NCI-H1417 treated with DMSO at 0.1 percent for 48 hours (cell line): ENCODE measurements at places on chromosomes 7 and 10.

DNA sequence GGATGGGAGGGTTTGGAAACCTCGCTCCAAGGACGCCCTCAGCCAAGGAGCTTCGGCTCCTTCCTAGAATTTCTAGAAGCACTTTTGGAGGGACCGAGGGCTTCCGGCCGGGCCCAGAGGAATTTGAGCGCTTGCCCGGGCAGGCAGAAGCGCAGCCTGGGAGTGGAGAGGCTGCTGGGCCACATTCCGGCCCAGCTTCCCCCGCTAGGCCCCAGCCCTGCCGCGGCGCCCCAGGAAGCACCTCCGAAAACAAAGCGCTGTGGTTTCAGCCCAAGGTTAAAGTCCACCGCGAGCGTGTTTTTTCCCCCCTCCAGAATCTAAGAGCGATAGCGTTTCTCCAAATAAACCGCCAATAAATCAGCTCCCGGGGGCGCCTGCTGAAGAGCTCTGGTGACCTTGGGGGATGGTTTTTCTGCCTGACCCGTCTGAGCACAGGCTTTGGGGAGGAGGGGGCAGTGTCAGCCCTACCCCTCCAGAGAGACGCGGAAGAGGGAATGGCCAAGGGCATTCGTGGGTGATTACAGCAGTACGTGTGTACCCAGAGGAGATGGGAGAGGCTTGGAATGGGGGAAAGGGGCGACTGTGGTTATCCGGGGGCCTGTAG lies 5.7 kb upstream of the TNRC18 start:
- no peak for DNase-seq

DNA sequence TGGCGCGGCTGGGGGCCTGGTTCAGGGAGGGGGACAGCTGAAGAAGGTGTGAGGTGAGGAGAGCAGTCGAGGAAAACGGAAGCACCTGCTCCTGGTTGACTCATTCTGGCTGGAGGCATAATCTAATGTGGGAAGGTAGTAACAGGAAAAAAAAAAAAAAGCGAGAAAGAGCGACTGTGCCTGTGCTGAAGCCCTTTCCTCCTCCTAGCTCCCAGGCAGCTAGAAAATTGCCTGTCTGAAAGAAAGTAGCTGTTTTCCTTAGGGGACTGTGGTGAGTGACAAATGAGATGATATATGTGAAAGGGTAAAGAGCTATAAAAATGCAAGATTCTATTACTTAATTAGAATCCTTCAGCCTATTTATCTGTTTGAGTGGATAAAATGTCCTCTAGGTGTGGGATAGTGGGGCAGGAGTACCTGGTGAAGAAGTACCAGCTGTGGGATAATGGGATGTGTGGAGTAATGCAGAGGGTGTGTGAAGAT lies 4.9 kb upstream of the MEST start:
- no peak for DNase-seq

DNA sequence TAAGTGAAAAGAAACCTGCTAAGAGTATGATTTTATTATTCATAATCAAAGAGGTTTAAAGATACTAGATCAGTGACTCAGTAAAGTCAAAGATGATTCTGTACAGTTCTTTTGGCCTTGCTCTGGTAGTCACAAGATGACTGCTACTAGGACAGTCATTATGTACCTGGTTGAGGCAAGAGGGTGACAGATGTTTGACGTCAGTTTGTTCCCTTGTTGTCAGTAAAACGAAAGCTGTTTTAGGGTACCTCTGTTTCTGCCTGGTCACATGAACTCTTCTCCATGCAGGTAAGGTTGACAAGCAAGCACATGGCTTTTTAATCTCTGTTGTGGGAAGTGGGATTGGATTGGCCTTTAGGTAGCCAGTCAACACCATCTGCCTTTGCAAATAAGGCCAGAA lies 308.0 kb downstream of the EXOC4 start:
- no peak for DNase-seq

DNA sequence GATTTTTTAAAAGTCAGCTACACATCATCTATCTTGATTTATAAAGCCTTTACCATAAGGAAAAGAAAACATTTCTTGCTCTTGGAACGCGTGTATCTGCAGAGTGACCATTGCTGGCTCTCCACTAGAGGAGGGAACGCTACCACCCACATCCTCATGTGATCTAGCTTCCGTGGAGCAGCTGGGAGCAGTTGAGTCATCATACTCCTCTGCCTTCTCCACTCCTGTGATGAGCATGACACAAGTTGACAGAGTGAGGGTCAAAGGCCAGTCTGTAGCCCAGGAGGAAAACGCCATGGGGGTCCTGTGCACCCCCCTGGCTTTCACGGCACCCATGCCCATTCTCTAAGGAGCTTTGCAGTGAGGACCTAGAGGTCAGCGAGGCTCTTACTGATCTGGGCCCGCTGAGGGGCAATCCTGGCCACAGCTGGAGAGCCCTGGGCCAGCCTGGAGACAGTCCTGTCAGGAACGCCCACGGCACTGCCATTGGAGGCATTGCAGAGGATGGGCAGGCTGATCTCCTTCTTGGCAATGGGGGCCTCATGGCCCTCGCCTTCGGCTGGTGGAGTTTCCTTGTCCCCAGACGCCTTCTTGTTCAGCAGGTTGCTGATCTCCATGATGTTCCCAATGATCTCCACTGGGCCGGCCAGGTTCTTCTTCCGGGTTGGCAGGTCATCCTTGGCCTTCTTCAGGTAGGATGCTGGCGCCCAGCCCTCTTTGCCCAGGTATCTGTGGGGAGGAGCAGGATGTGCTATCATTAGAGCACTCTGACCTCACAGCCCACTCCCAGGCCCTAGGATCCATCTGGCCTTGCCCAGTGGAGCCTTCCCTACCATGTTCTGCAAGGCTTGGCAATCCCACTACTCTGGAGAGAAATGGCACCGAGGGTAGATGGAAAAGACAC lies 119.2 kb downstream of the NEURL1 start:
- DNase-seq = no peak

- DNase-seq = no peak
Measured at GRCh38 chr10:29618341-29619171, 16.2 kb downstream of the SVIL start.

GRCh38 chr7:22654831-22655230 lies 72.2 kb upstream of the IL6 start:
- DNase-seq = no peak

DNA sequence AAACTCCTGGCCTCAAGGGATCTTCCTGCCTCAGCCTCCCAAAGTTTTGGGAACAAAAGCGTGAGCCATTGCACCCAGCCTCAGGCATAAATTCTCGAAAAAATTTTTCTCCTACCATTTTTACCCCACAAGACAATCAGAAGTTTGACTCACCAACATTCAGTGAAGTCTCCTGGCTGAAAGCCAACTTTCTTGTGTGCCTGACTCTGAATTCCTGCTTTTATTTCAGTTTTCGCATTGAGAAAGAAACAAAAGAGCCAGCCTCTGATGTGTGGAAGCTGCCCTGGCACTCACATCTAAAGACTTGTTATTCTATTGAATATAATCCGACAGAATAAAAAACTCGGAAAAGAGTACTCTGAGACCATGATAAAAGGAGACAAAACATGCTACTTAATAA lies 402.9 kb downstream of the MAGI2 start:
- no peak for DNase-seq

- no peak for DNase-seq
Measured at GRCh38 chr10:87760195-87760905, 57.7 kb downstream of the ATAD1 start.

DNA sequence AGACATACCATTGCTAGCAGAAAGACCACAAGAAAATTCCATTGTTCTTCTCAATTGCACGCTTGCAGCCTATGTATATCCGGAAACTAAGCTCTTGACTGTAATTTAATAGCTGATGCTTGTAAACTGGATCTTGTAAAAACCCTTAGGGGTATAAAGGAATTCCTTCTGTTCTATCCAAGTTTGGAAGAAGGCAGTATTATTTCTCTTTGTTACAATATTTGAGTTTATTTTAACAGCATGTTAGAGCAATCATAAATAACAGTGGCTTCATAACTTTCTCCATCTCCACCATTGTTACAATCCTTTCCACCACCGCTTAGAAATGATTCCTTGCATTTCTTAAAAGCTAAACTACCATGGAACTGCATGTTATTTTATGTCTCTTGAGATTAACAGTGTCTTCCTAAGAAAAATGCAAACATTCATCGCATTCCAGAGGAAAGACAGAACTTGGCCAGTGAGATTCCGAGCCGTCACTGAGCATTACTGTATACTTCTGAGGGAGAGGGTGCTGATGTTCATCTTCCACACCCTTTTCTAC lies 92.5 kb downstream of the TRIL start:
- DNase-seq = no peak
